ENCODE measurements at places on chromosomes 1 and 21.

DNA sequence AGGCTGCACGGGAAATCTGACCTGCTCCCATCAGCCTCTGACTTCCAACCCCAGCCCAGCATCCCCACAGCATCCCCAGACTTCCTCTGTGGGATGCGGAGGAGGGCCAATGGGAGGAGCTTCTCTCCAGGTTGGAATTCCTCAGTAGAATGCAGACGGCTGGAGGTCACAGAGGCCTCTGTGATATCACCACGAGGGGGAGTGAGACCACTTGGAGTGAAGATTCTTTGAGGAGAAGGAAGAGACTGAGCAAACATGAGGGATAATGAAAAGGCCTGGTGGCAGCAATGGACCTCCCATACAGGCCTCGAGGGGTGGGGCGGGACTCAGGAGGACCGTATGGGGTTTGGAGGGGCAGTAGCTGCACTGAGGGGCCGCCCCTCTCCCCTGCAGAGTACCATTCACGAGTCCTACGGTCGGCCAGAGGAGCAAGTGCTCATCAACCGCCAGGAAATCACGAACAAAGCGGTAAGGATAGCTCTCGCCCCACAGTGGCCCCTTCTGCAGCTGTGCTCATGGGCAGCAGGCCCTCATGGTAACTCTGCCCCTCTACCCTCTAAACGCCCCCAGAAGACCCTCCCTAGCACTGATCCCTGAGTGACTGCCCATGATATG lies at the start of gene CATSPER4:
CATSPER4 (plus strand) TSS at position 230 of the 615 bp plus-strand sequence; CDS start at position 256, 26 bp downstream.
- DNase-seq: peak; percentile 4

DNA sequence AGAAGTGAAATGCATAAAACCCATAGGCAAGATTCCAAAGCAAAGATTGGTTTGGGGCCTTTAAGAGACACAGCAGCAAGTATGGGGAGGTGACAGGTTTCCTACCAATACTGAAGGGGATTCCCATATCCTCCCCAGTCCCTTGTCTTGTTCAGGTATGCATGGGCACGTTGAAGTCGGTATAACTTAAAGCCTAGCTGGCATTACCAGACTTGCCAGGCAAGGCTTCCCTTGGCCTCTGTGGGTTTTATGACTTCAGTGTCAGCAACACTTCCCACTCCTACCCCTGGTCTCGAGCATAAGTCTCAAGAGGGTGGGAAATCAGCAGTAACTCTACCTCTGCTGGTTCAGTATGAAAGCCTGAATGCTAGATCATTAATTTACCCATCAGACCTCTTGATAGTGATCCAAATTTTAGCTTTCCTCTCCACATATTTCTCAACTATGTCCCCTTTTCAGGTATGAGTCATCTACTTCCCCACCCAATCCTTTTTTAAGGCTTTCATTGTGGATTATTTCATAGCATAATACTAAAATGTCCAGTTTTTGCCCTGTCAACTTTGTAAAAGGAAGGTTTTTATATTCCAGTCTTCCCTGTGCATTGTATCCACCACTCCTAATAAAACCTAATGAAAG lies 6.8 kb downstream of the CYP4X1 start:
- DNase-seq: no peak

DNA sequence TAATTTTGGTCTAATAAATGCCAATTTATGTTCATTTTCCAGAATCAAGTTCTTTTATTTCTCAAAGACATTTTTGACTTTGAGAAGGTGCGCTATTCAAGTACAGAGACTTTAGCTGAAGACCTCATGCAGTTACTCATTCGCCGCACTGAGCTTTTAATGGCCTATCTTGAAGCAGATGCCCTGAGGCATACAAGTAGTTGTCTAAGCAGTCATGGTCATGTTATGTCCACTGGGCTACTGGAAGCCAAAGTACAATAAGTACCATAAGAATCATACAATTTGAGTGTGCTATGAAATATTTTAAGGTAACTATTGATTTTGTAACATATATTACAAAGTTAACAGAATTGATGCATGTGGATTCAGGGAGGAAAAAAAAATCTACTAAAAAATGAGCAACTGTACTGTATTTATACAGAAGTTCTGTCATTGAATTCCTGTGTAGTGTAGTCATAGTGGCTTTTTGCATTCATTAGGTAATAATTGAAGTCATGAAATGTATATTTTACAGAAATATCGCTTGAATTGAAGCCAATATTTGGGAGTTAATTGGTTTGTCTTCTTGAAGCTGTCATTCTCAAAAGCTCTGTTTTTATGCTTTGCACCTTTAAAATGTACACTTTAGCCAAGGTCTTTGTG lies 13.5 kb upstream of the NEXN start:
- peak; percentile 3 for DNase-seq

GRCh38 chr1:185674201-185674600 lies 60.0 kb upstream of the HMCN1 start:
- no peak for DNase-seq

DNA sequence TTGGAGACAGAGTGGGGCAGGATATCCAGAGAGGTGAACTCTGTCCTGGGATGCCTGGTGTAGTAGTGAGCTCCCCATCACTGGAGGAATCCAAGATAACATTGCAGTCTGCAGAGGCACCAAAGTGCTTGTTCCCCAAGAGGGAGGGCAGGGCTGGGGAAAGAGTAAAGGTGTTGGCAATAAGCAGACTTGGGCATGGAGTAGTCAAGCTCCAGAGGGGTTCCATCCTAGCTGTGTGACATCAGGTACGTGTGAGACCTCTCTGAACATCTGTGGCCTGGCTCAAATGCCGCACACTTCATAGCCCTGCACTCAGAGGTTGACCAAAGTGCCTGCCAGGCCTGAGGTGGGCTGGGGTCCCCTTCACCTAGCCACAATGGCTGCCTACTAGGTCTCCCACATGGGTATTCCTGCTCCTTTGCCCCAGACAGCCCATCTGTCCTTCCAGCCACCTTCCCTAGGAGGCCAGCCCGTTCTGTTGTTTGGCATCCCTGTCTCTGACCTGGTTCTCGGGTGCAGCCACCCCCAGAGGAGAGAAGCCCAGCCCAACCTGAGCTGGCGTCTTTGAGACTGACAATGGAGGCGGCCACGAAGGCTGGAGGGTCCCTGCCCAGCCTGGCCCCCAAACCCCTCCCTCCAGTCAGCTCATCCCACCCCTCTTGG lies 2.8 kb upstream of the ARF1 start:
- no peak for DNase-seq

DNA sequence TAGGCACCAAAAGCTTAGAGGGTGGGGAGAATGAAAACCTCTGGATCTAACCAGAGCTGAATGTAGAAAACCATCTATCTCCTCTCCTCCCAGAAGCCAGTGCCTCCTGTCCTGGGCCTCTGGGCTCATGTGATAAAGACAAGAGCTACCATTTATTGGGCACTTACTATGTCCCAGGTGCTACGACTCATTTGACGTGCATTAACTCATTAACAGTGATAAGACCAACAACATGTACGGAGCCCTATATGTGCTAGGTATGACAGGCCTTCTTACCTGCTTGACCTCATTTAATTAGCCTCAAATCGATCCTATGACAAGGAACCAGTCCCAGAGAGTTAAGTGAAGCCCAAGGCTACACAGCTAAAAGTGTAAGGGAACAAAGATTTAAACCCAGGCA lies 19.7 kb downstream of the CAPZB start:
- DNase-seq: no peak

- peak; percentile 40 for DNase-seq
These were observed 2.1 kb downstream of the DYRK1A start for GRCh38 chr21:37368541-37369279.

DNA sequence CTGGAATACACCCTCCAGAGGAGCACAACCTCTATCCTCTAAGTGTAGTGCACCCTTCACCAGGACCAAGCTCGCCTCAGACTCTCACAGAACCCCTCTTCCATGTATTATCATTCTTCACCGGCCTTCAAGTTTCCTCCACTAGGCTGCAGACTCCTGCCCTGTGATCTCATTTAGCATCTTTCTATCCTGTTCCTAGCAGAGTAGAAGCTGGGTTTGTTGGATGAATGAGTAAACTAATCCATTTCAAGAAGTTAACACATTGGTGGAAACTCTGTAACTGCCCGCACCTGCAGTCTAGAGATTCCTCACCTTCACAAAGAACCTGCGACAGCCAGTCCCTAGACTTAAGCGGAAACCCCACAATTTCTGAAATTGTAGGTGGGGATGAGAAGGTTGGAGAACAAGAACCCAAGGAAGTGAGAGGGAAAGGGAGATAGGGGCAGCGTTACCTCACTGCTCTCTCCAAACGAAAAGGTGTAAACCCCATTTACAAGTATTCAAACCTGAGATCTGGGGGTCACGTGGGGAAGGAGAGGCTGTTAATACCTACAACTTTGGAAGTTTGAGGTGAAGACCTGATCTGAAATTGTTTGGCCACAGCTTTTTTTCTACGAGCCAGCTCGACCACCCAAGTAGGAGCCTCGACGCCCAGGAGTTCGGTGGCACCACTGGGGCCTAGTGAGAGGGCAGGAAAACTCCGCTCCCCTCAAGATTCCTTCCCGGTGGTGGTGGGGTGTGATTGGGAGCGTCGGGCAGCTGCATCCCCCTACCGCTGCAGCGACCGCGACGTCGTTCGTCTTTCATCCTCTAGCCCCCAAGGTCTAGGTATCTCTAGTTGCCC lies 1.2 kb downstream of the PTPN14 start:
- DNase-seq: peak; percentile 54

- no peak for DNase-seq
These were observed 32.0 kb upstream of the C1orf185 start for GRCh38 chr1:51070011-51070410.

DNA sequence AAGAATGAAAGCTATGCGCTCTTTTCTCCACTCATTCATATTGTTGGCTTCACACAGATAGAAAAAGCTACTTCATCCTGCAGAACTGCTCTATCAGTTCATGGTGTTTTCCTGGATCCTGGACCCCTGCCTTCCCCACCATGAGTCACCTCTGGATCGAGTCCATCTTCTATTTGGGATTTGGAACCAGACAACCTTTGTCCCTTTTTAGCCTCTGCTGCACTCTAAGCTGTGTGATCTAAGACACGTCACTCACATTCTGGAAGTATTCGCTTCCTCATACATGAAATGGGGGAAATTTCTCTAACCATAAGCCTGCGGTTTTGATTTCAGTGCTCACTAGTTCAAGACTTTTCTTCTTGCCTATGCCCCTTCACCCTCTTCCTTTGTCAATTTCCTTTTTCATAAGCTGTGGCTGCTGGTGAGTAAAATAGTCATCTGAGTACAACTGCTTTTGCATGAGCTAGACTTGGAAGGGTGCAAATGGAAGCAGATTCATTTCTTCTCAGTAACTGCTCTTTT lies 14.1 kb upstream of the DEGS1 start:
- DNase-seq: peak; percentile 81

DNA sequence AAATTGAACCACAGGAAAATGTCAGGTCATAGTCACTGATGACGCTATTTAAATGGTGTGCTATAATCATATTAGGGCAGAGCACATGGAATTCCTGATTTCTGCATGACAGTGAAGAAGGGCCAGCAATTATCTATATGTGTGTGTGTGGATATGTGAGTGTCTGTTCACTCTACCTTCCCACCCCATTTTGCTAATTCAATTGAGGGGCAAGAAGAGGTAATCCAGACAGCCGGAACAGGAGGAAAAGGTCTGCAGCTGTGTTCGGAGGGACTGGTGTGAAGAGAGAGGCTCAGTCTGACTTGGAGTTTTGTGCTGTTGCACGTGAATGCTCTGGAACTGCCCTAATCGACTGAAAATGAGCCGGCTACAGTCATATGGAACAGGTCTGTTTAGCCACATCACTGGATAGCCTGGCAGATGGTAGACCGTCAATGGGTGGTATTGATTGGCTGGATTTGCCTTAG lies 5.1 kb upstream of the ELAVL4 start:
- DNase-seq: no peak

DNA sequence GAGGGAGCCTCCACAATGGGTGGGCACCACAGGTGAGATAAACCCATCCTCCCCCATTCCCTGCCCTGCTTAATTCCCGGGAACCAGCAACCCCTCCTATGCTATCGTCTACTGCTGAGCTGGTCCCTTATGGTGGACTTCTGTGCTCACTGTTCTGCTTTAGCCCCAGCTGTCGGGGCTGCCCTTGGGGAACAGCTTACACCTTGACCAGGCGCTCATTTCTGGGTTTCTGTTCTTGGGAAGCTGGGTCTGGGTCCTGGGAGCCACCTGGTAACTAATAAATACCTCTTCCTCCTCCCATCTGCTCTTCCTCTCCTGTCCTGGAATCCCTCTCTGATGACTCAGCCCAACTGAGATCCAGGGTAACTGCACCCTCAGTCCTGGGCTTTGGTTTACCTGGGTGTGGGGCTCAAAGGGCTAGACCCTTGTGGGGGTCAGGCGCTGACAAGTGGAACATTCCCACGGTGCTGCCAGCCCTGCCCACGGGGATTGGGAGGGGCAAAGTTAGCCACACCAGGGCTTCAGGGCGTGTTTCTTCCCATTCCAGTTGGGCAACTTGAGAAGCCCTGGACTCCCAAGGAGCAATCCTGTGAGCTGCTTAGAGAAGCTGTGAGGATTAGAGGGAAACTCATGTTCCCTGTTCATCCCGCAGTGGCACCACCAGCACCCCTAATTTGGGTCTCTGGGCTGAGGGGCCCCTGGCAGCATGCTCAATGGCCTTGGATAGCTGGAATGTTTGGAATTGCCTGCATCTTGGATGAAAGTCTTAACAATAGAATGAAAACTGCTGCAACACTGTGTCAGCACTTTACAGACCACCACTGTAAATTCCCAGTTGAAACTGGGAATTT lies 1.6 kb downstream of the PCAT6 start:
- no peak for DNase-seq

GRCh38 chr1:167627615-167627864 lies 2.5 kb upstream of the RCSD1 start:
- no peak for DNase-seq

DNA sequence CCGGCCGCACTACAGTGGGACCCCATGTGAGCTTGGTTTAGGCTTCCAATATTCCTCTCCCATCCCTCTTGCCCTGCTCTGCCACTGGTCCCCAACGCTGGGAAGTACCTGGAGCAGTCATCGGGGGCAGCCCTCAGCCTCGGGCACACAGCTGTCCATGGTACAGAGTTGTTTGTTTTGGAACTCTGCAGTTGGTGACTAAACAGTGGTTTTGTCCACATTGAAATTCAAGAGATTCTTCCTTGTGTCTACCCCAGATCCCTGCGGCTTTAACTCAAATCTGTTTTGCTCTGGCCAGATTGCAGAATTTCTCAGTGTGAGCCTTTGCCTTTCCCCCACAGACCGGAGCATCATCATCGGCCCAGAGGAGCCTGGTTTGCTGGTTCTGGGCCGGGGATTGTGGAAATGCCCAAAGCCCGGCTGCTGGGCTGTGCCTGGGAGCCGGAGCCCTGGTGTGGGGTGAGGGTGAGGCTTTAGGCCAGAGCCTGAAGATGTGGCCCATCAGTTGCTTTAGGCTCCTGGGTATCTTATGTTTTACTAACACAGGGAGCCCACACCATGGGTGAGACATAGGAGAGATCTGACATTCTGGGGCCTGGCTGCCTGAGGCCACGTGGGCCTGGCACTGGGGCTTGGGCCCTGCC lies 93.2 kb downstream of the ARHGEF10L start:
- peak; percentile 70 for DNase-seq

- DNase-seq: no peak
These were observed 29.1 kb upstream of the ATP2B4 start for GRCh38 chr1:203597331-203598090.

GRCh38 chr1:177983077-177983476 lies 13.2 kb upstream of the SEC16B start:
- DNase-seq: no peak

Data from AG10803 (cell line).